ENCODE measurements at places on chromosomes 1 and 21.

GRCh38 chr1:25664357-25665199 lies 48.0 kb downstream of the MAN1C1 start:
- DNase-seq: no peak

GRCh38 chr1:43156026-43156425 lies 16.1 kb downstream of the EBNA1BP2 start:
- DNase-seq: no peak

DNA sequence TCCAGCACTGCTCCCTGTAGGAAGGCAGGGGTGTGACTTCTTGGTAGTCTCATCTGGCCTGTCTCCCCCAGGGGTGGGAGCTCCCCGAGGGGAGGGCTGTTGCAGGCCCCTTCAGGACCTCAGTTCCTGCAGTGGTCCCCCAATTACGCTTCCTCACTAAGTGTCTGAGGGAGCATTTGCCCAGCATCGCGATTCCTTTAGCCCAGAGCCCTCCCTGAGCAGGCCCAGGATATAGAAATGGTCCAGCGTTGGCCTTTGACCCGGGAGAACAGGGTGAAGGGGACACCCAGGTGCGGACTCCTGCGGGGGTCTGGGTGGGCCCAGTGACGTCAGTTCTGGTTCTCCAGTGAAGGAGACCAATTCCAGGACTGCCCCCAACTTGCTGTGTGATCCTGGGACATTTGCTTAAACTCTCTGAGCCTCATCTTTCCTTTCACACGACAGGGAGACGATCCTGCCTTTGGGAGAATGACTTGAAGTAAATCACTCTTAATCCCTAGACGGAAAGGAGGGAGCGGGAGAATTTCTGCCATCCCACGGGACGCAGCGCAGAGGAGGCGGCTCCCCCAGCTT lies 32.6 kb upstream of the BTG2 start:
- DNase-seq: no peak

DNA sequence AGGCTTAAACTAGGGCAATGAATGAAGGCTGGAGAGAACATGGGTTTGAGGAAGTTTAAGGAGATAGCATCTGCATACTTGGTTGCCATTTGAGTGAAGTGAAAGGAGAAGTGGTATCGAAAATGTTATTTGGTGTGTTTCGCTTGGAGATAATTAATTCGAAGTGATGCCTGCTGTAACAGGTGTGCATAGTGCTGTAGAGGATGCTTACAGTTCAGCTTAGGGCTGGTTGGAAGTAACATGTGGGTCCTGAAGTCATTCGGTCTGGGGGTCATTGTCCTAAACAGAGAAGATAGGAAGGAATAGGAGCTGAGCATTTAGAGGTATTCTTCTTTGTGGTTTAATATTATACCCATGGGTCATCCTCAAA lies 301 bp upstream of the NUDT17 start:
- DNase-seq: no peak
